Motor neuron (in vitro differentiated cells): ENCODE measurements at places on chromosomes 12 and 14.
A peak's percentile ranks its signal among the peaks of the same experiment; 100 is the strongest.

DNA sequence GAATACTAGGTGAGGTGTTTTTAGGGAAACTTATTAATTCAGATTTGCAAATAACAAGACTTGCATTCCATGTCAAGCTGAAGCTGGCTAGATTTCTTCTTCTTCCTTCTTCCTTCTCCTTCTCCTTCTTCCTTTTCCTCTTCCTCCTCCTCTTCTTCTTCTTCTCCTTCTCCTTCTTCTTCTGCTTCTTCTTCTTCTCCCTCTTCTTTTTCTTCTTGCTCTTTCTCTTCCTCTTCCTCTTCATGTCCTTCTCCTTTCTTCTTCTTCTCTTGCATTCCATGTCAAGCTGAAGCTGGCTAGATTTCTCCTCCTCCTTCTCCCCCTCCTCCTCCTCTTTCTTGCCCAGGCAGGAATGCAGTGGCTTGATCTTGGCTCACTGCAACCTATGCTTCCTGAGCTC lies 297.8 kb downstream of the PRKD1 start:
- ATAC-seq = no peak

- ATAC-seq = no peak
These were observed 443 bp downstream of the MAGOHB start for GRCh38 chr12:10612984-10613348.

DNA sequence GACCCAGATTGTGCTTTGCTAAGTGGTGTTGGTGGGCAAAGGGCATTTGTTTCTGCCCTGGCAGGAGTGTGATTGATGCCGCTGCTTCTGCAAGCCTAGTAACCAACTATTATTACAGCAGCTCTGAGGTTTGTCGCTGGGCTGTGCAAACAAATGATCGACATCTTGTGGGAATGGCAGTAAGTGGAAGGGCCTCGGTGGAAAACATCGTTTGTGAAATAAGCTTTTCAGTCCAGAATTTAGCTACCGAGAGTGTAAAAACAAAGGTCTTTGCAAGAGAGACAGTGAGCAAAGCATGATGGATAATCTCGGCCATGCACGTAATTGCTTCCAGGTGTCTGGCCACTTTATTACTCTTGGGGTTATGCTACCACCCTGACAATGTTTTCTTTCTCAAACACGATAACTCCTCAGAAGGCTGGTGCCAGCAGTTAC lies 397.7 kb upstream of the PRICKLE1 start:
- ATAC-seq = peak; percentile 88

GRCh38 chr12:58479401-58479800 lies 440.9 kb downstream of the LRIG3 start:
- no peak for ATAC-seq

GRCh38 chr12:89244536-89244935 lies 107.8 kb downstream of the DUSP6 start:
- ATAC-seq = no peak
